ENCODE measurements at places on chromosomes 1 and 21.

GRCh38 chr1:212669600-212669999, 30.0 kb downstream of the BATF3 start:
- no peak for DNase-seq

DNA sequence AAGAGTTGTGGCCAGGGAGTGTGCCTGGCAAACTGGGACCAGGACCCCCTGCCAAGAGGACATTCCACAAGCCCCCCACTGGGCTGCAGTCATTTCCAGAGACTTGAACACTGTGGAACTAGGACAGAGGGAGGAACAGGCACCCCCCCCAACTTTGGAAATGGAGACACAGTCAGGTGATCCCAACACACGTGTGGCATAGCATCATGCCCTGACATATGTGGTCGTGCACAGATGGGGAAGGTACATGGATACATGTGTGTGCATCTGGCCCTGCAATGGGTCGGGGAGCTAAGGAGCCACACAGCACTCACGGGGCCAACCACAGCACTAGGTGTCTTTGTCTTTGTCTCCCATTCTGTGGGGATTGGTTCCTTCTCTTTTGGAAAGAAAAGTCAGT, 6.6 kb upstream of the TFF3 start:
- DNase-seq: no peak

DNA sequence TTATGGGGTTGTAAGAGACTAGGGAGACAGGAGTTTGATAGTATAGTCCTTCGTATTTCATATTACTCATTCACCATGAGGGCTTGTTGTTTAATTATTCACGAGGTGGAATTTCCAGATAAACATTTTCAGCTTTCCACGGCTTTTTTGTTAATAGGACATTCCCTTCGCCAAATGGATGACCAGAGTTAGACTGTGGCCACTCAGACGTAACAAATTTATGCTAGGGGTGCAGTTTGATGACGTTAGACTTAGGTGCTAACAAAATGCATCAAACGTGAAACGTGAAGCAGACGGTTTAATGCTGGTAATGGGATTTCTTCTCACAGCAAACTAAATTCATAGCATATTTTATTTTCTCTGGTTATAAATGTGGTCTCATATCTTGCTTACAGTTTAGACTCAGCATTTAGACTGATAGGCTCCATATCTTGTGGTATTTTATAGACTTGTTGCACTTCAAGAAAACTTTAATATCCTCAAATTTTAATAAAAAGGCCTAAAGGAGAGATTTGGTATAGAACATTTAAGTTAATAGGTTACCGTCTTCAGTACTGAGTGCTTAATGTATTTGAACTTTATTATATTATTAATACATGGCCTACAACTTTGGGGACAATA, 2.3 kb downstream of the DHX9 start:
- peak; percentile 32 for DNase-seq

- DNase-seq: no peak
Observed at GRCh38 chr1:205616563-205617293, 15.1 kb downstream of the ELK4 start.

DNA sequence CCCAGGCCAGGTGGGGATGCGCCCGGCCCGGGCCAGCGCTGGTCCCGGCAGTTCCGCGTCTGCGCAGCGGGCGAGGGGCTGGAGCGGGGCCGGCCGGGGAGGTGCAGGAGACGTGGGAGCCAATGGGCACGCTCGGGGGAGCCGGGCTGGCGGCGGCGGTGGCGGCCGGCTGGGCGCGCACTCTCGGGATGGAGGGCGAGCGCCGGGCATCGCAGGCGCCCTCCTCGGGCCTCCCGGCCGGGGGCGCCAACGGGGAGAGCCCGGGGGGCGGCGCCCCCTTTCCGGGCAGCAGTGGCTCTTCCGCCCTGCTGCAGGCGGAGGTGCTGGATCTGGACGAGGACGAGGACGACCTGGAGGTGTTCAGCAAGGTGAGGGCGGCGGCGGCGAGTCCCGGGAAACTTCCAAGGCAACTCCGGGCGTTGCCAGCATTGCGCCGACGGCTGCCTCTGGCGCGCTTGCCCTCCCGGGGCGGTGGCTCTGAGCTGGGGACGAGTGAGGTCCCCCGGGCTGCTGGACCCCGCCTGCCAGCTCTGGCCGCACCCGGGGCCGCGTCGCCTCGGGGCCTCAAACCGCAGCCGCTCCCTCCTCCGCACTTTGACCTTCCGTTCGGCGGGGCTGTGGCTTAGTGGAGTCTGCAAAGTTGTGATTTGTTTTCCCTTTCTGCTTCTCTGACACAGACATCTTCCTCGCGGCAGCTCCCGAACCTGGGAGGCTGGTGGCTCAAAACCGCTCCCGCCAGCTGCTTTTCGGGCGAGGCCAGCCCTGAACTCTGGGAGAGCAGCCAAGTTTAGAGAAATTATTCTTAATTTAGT, at the start of gene SNX7:
Gene SNX7 (plus strand): TSS at position 178 of the 812 bp plus-strand sequence. CDS start 11 bp downstream, at position 189.
- DNase-seq: peak; percentile 20

DNA sequence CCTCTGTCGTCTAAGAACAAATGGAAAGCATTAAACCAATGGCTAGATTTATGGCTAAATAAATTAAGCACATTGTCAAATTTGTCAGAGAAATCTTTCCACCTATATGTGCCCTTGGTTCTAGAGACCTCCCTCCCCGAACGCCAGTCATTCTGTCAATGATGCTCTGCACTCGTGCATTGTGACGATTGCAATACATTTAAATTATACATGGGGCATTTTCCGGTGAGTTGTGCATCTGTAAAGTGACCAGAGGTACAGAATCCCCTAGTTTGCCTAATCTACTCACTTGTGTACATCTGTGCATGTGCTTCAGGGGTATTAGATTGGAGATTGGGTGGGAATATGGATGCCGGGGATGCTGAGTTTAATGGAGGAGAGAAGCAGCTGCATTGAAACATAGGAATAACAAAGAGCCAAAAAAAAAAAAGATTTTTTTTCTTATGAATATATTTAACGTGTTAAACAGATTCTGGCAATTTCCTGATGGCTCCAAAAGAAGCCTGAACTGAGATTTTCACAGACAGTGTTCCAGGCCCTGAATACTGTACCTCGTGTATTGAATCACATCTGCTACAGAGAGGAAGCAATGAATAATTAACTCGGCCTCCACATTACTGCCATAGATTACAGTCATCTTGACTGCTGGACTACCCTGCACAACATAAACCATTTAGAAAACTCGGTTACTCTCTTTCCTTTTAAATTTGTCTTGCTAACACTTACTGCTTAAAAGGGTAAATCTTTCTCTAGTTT, 149.0 kb upstream of the C1orf87 start:
- no peak for DNase-seq

DNA sequence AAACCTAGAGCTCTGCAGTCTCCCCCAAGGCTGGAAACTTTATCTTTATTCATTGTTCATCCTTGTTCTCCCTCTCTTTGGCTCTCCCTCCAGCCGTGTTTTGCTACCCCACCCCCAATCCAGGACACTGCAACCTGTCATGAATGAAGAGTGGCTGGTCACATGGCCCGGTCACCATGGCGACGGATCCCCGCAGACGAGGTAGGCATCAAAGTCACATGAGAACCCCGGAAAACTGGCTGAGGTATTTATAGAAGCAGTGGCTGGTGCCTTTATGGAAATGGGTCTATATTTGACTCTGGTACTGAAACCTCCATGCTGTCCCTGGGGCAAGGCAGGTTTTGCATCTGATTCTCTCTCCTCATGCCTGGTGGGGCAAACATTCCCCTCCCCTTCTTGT, 13.4 kb upstream of the SLC6A17 start:
- peak; percentile 32 for DNase-seq

DNA sequence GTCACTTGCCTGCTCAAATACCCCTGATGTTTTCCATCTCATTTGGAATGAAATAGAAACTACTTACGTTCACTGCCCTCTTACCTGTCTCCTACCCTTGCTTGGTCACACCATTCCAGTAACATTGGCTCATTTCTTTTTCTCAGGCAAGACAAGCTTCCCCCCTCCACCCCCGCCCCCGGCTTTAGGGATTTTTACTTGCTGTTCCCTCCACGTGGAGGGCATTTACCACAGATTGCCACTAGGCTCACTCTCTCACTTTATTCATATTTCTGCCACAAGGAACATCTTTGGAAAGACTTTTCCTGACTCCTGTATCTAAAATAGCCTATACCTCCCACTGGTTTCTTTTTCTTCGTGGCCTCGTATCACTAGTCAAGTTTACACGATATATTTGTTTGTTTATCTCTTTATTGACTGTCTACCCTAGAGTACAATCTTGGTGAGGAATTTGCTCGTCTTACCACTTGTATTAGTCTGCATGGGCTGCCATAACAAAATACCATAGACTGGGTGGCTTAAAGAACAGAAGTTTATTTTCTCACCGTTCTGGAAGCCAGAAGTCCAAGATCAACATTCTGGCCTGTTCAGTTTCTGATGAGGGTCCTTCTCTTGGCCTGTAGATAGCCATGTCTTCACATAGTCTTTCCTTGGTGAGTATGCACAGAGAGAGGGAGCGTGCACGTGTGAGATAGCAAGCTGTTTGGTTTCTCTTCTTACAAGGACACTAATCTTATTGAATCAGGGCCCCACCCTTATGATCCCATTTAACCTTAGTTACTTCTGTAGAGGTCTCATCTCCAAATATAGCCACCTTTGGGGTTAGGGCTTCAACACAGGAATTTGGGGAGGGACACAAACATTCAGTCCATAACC, 126.2 kb downstream of the NRDC start:
- DNase-seq: no peak

GRCh38 chr1:46221749-46222148, 18.6 kb downstream of the LURAP1 start:
- no peak for DNase-seq

- DNase-seq: no peak
Observed at GRCh38 chr1:88060750-88061491, 623.2 kb upstream of the PKN2 start.

- DNase-seq: peak; percentile 86
Observed at GRCh38 chr1:36160949-36161485, 5.1 kb downstream of the MAP7D1 start.

DNA sequence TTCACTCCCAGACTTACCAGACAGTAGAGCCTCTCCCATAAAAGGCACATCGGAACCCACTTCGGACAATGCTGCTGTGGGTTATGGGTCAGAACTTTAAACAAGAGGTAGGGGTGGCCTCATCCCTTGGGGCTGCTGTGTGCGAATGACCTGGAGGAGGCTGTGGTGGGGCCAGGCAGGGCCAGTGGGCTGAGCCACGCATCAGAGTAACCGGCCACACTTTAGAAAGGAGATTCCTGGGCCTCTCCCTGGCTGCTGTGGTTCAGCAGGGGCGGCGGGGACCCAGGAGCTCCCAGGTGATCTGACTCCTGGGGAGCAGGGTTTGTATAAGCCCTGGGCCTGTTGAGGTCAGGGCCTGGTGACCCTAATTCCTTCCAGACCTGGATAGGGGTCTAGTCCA, 110.2 kb upstream of the C1orf174 start:
- DNase-seq: no peak

- peak; percentile 21 for DNase-seq
Observed at GRCh38 chr1:51575406-51576084, 41.3 kb upstream of the OSBPL9 start.

DNA sequence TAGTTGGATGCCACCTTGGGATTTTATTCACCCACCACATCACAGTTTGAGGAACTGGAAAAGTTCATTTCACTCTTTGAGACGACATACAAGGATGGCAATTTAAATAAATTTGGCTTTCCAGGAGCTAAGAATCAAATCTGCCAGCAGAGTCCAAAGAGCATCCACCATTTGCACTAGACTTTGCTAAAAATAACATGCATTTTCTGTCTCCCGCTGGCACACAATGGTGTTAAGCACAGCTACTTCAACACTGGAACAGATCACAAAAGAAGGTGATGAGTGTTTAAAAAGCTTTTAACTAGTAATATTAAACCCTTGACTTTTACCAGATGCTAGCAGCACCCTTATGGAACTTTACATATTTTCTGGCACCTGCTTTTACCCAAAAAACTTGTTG, 44.6 kb downstream of the MAEL start:
- DNase-seq: no peak

DNA sequence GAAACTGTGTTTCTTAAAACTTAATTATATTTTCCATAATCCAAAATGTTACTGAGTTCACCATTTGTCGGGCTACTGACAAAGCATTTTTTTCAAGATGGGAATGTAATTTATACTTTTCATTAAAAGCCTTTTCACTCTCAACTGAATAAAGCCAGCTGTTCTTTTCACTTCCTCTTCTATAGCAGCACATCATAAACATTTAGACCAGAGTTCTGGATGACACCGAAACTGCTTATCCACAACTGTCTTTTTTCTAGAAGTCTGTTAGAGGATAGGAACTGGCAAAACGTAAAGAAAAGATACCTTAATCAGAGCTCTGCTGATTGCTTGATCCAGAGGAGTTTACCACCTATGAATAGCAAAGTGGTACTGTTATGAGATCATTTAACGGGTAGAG, 594.7 kb downstream of the ADGRL2 start:
- no peak for DNase-seq

- DNase-seq: no peak
Observed at GRCh38 chr21:45029298-45029947, 45.0 kb upstream of the ADARB1 start.

DNA sequence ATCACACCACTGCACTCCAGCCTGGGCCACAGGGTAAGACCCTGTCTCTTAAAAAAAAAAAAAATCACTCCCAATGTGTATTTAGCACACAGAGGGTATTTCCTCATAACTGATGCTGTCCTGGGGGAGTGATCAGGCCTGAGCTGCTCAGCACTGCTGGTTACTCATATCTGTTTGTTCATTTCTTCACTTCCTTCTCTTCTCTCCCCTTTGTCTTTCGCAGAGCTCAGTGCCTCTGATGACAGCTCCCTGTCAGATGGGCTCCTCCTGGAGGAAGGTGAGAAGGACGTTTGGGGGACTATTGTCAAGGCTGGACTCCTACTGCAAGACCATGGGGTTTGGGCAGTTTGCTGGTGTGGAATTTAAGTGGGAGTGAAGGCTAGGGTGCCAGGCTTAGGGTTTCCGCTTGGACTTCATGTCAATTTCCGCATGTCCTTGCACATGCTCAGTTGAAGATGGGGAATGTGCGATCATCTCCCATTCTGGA, 13.0 kb downstream of the INAVA start:
- DNase-seq: no peak

DNA sequence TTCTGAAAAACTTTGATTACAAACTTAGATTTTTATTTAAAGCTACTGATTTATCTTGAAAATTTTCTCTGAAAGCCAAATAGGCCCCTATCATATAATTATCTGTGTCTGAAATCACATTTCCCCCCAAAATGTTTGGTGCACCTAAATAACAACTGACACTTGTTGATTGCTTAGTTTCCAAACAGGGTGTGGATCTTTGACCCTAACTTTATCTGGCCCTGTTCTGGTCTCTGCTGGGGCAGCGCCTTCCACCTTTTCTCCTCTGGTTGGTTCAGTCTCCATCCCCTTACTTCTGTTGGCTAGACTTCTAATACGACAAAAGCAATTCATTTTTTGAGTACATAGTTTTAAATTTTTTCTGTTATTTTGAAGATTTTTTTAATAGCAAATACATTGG, 10.2 kb upstream of the OTUD7B start:
- DNase-seq: no peak

All from activated CD4-positive, alpha-beta T cell treated with anti-CD3 and anti-CD28 coated beads, Interleukin-2, Interleukin-6, amounts not matched to agents 100 ng/mL and 50 ng/mL, durations not matched to agents 16 hours and 8 hours (primary cell).